ENCODE measurements at places on chromosomes 16 and 17.

GRCh38 chr16:73875996-73876690, 420.5 kb upstream of the PSMD7 start:
- no peak for DNase-seq

DNA sequence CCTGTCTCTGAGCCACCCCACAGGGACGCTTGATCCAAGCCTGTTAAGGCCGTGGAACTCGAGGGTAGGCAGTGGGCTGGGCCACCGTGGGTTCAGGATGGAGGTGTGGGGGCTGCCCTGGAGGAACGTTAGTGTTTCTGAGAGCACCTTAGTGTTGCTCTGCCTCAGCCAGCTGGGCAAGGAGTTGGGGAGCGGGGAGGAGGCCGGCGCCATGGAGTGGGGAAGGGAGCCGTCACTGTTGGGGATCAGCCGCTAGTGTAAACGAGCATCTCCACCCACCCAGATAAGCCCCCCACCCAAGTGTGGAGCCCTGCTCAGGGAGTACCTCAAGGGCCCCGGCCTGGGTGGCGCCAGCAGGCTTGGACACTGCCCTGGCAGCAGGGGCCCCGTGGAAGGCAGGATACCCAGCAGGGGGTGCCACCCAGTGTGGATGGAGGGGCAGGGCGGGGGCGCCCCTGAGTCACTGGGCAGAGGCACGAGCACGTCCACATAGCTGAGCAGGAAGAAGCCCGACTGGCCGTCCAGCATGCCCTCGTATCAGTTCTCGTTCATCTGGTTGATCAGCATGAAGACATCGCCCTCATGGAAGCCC, 98.6 kb downstream of the KPNA2 start:
- no peak for DNase-seq

DNA sequence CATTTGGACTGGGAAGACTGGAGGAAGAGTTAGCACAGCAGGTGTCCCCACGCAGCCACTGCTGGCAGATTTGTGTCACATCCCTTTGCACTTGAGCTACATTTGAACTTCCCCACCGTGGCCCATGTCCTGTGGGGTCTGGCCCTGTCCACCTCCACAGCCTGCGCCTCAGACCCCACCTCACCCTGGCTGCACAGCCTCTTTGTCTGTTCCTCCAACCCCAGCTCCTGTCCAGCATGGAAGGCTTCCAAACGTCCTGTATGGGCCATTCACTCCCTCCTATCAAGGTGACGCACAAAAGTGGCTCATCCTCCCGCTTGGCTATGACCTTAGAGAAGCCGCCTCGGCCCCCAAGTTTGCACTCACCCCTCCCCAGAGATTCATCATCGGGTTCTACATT, 200.6 kb downstream of the FOXL1 start:
- DNase-seq, result no peak

DNA sequence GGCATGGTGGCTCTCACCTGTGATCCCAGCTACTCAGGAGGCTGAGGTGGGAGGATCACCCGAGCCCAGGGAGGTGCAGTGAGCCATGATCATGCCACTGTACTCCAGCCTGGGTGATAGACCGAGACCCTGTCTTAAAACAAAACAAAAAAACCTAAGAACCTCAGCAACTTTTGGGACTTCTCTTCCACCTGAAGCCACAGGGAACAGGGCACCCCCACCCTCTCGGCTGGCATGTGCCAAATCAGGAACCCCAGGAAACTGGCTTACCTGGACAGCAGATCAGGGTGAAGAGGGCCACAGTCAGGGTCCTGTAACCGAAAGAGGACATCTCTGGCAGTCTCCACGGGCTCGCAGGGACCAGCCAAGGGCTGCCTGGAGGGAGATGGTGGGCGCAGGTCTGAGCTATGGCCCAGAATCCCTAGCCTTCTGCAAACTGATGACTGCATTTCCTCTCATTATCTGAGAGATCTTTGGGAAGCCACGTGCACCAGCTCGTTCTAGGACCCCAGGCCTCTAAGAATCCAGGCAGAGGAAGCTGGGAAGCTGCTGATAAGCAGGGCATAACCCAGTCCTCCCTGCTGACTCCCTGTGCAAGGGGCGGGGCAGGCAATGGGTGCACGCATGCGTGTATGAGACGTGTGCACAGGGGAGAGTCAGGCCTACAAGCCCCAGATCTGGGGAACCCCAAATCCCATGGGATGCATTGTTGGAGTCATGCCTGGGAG, 8.4 kb downstream of the PRR29 start:
- DNase-seq, result no peak

DNA sequence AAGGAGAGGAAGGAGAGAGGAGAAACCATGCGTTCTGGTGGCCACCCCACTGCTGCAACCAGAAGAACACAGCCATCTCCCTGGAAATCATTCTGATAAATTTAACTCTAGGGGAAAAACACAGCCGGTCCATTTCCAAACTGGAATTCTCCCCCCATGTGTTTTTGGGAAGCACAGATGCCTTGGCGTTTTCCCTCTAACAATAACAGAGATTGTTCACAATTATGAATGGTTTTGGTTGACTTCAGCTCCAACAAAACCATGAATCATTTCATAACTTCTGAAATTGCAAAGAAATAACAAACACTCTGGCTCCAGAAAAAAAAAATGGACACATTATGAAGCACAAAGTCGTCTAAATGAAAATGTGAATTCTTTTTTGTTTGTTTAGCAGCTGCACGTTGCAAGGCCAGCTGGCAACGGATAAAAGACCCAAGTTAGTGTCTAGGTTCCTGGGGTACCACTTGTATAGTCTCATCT, 46.2 kb downstream of the GNAO1 start:
- DNase-seq, result no peak
